Fibroblast of the aortic adventitia (primary cell): ENCODE measurements at places on chromosomes 5 and 9.

DNA sequence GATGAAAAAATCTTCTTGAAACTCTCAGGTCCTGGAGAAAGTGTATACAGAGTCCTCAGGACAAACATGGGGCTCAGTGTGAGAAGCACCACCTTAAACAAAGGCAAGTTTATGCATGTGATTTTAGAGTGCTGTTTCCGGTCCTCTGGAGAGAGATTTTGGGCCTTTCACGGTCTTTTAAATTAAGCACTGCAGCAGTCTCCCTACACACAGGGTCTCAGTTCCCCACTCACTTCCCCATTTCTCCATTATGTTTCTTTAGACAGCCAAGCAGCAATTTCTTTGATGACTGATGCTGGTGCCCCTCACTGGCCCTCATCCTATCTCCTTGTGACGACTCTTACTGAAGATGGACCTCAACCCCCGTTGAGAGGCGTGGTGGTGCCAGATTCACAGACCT, 220.2 kb upstream of the CLINT1 start:
- DNase-seq = no peak

DNA sequence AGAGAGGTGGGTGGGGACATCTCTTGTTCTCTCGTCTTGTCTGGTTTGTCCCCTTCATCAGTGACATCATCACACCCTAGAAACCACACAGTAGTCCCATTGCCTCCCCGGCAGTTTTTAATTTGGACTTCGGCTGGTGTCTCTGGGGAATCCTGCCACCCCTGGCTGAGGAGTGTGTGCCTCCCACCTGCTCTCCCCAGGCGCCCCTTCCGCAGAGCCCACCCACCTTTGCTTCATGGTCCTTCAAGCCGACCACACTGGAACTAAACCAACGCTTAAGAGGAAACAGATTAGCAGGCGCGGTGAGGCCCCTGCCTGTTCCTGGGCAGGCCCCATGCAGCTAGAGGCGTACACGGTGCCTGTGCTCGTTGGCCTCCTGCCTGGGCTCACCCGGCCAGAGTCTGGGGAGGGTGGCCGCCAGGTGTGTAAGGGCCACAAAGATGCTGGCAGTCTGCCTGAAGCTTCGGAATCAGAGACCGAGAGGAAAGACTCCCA, 107.6 kb upstream of the SPRY4 start:
- no peak for DNase-seq

DNA sequence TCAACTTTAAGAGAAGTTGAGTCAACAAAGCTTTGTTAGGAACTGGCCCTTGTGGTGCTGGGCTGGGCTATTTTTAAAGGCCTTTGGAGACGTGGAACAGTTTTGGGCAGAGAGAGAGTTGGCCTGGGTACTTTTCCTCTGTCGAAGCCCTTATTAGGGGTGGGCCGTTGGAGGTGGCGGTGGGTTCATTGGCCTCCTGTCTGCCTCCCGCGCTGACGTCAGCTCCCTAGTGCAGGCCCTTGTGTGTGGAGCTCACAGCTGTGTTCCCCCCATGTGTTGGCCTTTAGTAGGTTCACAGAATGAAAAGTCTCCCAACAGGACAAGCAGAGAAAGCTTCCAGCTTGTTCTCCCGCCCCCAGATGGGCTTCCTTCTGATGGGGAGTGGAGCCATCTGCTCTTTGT, 2.7 kb downstream of the NCS1 start:
- no peak for DNase-seq

GRCh38 chr9:131019388-131020239, 10.6 kb downstream of the LAMC3 start:
- DNase-seq = peak; percentile 74

- DNase-seq = no peak
Observed at GRCh38 chr5:179303451-179304200, 41.6 kb downstream of the ADAMTS2 start.

GRCh38 chr5:159128070-159128541, 28.4 kb upstream of the EBF1 start:
- no peak for DNase-seq

DNA sequence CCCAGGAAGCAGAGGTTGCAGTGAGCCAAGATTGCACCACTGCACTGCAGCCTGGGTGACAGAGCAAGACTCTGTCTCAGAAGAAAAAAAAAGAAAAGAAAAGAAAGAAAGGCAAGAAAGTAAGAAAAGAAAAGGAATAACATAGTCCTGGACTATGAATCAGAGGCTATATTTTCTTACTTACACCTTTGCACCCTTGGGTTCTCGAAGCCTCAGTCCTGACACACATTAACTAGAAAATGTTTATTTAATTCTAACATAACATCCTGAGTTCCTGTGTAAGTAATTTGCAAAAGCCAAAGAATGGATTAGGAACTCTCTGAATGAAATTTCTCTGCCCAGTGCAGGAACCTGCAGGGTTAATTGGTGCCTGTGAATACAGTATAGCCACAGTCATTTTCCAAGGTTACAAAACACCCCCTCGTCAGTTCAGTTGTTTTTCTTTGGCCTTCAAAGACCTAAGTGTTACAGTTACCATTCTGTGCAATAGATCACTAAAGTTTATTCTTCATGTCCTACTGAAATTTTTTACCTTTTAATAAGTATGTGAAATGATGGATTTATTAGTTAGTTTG, 147.6 kb downstream of the SV2C start:
- DNase-seq = no peak

DNA sequence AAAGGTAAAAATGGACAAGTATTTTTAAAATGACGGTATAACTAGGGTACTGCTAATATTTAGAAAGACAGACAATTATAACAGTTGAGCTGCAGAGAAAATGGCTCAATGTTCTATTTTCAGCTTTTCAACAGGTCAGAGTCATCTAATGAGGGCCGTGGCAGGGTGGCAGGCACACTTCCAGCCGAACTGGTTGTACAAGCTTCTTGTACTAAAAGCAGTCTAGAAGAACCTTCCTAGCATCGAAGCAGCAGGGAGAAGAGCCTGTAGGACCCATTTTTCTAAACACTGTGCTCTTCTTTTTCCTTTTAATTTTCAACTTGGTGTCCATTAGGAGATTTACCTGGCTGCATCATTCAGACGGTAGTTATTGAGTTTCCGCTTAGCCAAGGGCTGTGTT, 85.6 kb downstream of the SLC28A3 start:
- DNase-seq = no peak

GRCh38 chr9:101460965-101461364, 25.4 kb upstream of the ALDOB start:
- DNase-seq = no peak

GRCh38 chr9:88936132-88936531, 55.1 kb upstream of the S1PR3 start:
- DNase-seq = no peak

DNA sequence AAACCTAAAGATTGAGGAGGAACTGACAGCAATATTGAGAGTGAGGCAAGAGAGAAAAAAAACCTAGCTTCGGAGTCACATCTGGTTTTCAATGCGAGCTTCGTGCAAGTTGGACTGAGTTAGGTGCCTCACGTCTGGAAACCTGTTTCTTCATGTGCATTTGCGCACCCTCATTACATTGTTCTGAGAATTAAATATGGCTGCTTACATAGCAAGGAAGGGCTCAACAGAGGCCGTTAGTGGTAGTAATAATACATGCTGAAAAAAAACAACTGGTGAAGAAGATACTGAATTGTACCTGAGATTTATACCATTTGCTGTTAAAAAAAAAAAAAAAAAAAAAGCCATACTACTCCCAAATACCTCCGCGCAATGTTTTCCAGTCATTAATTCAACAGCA, 18.6 kb downstream of the DNAJA1 start:
- no peak for DNase-seq

DNA sequence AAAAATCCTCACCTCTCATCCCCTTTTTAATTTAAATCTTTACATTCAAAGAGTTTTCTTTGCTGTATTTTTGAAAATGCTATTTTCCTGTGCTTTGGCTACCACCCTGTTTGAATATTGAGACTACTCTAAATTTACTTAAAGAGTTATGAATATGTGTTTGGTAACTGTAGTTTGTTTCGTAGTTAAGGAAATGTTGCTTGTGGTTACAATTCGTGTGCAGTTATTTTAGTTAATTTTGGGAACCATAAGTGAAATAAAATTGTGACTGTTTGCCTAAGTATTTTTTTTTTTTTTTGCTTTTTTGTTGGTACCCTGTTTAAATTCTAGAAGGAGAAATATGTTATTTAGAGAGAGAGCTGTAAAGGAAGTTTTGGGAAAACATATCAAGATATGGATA, 78.7 kb downstream of the XRCC4 start:
- DNase-seq = no peak

DNA sequence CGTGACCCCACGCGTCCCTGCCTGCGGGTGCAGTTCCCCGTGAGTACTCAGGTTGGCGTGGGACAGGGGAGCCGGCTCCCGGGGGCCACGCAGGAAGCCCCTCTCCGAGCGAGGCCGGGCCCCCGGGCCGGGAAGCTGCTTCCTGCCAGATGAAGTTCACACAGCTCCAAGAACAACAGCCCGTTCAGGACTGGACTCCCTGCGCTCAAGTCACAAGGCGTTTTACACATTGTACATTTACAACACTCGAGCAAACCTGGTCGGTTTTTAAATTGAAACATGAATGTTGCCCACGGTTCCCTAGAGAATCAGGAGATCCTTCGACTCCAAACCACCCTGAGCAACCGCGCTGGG, 22.4 kb downstream of the SLC9A3 start:
- DNase-seq = peak; percentile 3

DNA sequence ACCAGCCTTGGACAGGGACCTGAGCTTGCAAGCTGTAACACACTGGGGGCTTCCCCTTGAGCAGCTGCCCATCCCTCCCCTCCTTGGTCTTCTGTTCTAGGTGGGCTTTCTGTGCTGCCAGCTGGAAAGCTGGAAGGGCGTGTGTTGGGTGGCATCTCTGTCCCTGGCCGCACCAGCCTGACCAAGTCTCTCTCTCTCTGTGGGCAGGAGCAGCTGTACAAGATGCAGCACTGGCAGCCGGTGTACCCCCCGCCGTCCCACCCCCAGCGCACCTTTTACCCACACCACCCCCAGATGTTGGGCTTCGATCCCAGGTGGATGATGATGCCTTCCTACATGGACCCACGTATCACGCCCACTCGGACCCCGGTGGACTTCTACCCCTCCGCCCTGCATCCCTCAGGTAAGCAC, 32.1 kb upstream of the POMT1 start:
- DNase-seq = no peak

DNA sequence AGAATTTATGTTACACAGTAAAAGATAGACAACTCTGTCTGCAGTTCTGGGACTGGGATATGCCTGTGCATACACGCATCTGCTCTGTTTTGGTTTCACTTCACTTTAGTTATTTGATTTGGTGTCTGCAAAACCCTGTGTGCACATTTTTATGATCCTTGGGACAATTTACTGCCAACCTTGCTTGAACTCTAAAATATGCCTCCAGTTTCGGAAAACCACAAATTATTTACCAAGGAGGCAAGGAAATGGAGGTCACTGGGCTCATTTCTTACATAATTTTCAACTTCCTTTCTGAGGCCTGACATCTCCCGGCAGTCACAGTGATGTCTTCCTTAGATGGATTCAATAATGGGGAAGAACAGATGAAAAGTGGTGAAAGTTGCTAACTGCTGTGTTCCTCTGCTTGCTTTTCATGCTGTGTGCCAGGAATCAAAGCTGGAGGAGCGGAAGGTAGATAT, 61.2 kb upstream of the TAF11L2 start:
- DNase-seq = peak; percentile 7

DNA sequence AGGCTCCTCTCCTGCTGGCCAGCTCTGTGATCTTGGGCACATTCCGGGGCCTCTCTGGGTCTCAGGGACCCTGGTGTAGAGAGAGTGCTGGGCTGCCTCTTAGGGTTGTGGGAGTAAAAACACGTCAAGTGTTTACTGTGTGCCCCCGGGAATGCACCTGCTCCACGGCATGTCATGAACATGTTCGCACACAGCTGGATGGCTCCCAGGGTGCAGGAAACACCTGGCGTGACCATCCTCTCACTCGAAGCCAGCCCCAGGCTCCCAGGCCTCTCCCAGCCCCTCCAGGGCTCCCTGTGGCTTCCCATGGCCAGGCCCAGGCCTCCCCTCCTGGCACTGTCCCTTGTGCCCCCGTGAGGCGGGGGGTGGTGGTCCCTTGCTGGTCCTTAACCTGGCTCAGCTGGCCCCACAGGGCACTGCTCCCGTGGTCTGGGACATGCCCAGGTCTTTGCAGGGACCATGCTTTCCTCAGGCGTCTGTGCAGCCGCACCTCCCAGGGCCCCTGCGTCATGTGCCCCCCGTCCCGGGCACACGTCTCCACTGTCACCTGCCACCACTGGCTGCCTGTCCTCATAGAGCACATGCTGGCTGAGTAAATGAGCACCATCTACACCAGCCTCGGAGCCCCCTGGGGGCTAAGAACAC, 44.9 kb downstream of the SLC6A3 start:
- DNase-seq = no peak

DNA sequence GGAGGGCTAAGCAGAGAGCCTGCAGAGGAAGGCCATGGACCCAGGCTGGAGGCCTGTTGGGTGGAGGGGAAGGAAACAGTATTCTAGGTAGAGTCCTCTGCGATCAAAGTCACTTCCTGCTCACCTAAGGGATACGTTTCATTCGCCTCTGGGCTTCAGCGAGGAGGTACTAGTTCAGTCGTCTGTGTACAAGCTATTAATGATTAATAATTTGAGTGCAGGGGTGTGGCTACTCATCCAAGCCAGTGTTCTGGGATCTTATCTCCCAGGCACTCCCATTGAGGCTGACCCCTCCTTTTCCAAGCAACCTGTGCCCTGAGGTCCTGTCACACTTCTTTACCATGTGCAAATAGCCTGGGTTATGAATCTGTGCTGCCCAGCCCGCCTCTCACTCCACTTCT, 25.2 kb downstream of the RALGPS1 start:
- no peak for DNase-seq

GRCh38 chr5:74334062-74334761, 306.3 kb downstream of the ENC1 start:
- DNase-seq = no peak

GRCh38 chr9:117344892-117345660, 69.8 kb downstream of the ASTN2 start:
- DNase-seq = no peak

DNA sequence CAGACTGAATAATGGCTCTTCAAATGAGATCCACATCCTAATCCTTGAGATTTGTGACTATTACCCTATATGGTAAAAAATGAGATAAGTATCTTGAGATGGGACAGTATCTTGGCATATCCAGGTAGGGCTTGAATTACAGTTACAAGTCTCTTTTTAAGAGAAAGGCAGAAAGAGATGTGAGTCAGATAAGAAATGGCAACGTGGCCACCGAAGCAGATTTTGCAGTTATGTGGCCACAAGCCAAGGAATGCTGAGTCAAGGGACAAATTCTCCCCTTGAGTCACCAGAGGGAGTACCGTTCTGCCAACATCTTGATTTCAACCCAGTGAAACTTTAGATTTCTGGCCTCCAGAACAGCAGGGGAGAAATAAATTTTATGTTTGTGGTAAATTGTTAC, 1983.0 kb upstream of the C9orf72 start:
- peak; percentile 92 for DNase-seq

DNA sequence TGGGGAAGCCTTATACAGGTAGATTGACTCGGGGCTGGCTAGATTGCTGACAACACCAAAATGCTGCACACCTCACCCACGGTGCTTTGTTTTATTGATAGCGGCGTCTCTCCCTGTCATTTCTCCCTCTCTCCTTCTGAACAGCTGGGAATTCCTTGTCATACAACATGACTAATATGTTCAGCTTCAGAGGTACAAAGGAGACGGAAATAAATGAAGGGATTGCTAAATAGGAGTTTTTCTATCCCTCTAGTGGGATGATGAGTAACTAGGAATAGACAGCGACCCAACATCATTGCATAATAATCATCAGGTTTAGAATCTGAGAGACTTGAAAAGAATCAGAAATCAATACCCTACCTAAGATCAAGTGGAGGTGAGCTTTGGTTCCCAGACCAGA, 337.7 kb upstream of the PANK3 start:
- DNase-seq = peak; percentile 16
